Caudate nucleus (tissue), 63 donors: ENCODE measurements at places on chromosomes 4 and X.

- peak; percentile 4 for DNase-seq
Measured at GRCh38 chrX:74924449-74925224, 615 bp downstream of the NEXMIF start.

DNA sequence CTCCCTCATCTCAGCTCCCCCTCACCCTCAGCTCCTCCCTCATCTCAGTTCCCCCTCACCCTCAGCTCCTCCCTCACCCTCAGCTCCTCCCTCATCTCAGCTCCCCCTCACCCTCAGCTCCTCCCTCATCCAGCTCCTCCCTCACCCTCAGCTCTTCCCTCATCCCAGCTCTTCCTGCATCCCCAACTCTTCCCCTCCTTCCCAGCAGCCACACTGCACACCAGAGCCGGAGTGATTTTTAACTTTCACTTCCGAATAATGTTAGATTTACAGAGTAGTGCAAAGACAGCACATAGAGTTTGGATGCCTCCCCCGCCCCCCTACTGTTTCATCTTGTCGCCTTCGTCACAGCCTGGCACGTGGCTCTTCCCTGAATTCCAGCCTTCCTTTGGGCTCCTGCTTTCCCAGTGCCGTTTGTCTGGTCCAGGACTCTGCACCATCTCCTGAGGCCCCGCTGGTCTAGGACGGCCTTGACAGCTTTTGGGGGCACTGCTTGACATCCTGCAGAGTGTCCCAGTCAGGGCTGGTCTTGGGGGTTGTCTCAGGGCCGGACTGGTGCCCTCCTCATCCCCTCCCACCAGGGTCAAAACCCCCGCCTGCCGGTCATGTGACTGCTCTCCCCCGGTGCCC lies 110.2 kb downstream of the FAM53A start:
- DNase-seq = no peak

GRCh38 chrX:154595559-154596249 lies 10.8 kb downstream of the CTAG1A start:
- DNase-seq = no peak

GRCh38 chrX:38175139-38175538 lies 45.5 kb downstream of the SRPX start:
- no peak for DNase-seq

- DNase-seq = no peak
Measured at GRCh38 chrX:155235891-155236290, 19.6 kb downstream of the VBP1 start.

DNA sequence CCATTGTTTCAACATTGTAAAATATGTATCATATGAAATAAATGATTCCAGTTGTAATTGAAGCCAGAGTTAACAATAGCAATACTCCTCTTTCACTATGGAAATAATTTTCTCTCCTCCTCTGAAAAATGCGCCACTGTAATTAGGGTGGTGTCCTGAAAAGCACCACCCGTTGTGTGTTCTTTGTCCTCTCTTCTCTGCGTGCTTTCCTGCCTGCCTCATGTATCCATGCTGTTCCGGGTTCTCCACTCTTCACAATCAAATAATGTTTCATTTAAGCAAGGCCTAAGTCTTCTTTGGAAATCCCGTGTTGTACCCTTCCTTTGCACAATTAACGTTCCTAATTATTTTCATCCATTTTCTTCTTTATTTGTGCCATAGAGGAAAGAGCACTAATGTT lies 293.3 kb downstream of the ADGRL3 start:
- DNase-seq = no peak

- no peak for DNase-seq
Measured at GRCh38 chr4:40489961-40490360, 139.7 kb downstream of the RBM47 start.

DNA sequence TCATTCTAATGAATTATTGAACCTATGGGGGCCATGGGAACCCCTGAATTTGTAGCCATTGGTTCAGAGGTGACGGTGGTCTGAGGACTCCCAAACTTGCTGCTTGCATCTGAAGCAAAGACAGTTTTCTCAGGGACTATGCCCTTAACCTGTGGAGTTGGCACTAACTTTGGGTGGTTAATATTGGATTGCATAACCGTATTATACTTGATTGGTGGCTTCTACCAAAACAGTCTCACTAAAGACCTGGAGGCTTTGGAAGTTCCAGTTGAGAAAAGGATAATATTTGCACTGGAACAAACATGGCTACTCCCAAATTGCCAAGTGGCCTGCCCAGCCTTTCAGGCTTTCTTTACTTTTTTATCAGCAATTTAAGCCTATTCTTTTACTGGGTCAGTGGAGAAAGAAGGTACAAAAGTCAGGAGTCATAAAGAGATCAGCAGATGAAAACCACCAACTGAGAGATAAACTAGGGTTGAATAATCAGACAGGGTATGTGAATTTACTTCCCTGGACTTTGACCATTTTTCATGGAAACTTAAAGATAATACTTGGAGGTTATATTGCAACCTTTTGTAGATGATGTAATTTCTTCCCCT lies 7.9 kb upstream of the KLHL8 start:
- no peak for DNase-seq

DNA sequence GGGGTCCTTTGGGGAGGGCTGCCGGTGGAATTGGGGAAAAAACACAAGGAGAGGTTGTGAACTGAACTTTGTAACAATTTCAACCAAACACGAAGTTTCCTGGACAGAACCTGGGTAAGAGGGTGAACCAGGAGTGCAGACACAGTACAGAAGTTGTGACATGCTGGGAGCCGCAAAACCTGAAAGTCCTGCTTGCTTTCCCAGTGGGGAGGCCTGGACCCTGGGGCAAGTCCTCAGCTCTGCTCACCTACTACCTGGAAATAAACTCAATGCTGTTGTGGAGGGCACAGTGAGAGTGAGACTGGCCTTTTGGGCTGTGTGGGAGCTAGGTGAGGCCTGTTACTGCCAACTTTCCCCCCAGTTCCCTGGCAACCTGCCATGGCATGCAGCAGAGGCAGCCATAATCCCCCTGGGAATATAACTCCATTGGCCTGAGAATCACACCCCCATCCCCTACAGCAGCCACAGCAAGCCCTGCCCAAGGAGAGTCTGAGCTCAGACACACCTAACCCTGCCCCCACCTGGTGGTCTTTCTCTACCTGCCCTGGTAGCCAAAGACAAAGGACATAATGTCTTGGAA lies 162.8 kb downstream of the THOC2 start:
- no peak for DNase-seq

DNA sequence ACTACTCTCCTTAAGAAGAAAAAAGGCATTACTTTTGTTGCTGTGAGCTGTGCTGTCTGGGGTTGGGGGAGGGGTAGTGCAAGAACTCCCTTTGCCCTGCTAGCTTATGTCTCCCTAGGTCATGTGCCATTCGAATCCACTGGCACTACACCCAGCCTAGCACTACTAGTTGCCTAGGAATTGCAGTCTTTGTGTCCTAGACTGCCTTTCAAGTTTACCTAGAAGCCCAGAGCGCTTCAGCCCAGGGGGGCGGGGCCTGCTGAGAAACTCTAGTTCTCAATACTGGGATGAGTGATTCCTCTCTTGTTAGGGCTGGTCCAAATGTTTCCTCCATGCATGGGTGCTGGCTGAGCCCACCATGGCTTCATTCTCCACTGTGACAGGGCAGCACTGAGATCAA lies 1011.5 kb downstream of the PCDH19 start:
- no peak for DNase-seq

GRCh38 chr4:98786866-98787265 lies 128.5 kb upstream of the TSPAN5 start:
- DNase-seq = no peak

- no peak for DNase-seq
Measured at GRCh38 chr4:168321006-168321405, 2.5 kb upstream of the DDX60 start.

GRCh38 chr4:153799694-153800074 lies 10.8 kb upstream of the SFRP2 start:
- no peak for DNase-seq

DNA sequence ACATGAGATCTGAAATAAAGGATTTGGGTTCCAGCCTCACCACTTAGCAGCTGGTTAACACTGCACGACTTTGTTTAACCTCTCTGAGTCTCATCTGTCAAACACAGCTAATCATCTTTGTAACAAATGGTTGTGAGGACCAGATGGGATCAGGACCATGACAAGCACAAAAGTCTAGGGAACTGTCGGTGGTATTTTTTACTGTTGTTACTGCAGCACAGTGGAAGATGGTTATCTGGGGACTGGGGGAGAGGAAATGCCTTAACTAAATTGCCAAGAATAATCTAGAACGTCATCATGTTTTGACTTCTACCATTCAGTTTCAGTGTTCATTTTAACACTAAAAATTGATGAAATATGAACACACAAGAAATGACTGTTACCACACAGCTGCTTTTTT lies 99.5 kb downstream of the ADGRA3 start:
- DNase-seq = no peak

DNA sequence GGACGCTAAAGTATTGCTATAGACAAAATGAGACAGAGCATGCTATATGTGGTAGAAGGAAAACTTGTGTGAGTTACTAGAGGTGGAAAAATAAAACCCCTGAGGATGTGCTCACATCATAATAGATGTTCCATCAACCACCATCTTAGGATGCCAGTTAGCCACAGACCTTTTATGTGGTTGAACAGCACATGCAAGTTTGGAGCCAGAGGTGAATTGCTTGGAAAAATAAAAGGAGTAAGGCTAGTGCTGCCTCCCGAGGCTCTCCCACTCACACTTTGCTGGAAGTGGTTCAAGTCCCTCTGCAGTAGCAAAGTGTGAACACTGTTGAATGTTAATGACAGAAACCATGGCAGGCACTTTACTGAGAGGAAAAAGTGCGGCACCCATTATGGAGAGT lies 39.4 kb upstream of the PPARGC1A start:
- DNase-seq = no peak

DNA sequence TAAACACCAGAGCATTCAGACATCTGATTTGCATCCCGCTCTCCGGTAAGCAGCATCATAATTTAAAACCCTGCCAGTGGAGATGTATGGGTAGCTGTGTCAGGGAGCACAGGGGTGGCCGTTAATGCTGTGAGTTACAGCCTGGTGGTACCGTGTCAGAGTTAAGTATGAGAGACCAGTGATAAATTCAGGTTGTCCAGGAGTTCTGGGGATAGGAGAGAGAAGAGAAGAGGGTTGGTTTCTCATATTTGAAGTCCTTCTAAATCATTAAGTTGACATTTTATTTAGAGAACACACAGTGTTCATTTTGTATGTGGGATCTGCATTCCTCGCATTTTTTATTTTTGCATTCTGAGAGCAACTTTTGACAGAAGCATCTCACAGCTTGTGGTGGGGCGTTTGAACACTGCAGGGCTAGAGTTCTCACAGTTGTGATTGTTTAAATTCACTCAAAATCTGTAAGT lies 157.6 kb downstream of the DCLK2 start:
- no peak for DNase-seq
